ENCODE measurements at places on chromosomes 2 and 18.

- DNase-seq, result no peak
These were observed 155.5 kb upstream of the CAVIN2 start for GRCh38 chr2:192002418-192002817.

DNA sequence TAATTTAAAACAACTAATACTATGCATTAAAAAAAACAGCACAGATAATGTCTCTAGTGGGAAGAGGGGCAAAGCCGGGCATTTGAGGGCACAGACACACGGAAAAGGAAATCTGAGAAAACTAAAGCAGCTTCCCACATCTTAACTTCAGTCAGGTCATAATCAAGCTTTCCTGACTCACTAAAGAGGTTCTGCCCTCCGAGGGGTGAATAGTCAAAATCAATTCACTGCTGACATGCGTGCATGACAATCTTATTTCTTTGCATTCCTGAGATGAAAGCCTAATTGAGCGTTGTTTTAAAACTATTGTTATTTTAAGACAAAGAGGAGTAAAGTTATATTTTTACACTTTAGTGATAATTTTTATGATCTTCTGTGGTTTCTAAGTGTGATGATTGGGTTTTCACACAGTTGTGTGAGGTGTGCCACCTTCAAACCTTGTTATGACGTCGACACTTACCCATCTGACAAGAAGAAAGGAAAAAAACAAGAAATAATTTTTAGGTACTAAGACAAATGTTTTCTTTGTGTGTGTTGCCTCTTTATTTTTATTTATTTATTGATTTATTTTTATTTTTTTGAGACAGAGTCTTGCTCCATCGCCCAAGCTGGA lies 90.9 kb downstream of the GATA6 start:
- no peak for DNase-seq

GRCh38 chr2:62505109-62505749 lies 766 bp downstream of the TMEM17 start:
- DNase-seq, result no peak

- no peak for DNase-seq
These were observed 236.0 kb downstream of the DOK6 start for GRCh38 chr18:69636529-69637301.

GRCh38 chr2:111975053-111975552 lies 76.7 kb downstream of the MERTK start:
- DNase-seq, result no peak

GRCh38 chr2:3044587-3045317 lies 332.9 kb downstream of the EIPR1 start:
- no peak for DNase-seq

- DNase-seq, result no peak
These were observed 159.4 kb downstream of the MYO1B start for GRCh38 chr2:191404568-191404991.

DNA sequence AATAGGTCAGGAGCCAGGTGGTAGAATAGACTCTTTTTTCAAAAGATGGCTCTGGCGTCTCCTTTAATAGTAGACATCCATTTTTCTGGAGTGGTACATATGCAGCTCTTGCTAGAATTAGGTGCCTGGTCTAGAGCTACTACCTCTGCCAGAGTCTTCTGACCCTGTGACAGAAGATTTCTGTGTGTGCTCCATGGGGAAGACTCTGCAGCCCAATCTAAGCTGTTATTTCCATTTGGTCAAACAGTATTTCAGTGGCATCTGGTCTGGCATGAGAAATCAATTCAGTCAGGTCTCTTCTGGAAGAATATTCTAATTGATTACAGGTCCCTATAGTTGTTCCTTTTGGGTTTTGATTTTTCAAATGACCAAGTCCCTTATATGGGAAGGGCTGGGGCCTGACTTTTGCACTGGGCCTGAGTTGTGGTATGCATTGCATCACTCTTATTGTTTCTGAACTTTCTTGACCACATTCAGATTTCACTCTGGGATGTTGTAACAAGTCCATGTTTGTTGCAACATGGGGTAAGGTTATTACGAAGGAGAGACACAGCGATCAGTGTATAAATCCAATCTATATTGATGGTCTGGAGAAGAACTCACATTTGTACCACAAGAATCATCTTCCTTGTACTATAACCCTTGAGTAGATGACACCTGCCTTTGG lies 12.1 kb downstream of the MXD1 start:
- DNase-seq, result no peak

DNA sequence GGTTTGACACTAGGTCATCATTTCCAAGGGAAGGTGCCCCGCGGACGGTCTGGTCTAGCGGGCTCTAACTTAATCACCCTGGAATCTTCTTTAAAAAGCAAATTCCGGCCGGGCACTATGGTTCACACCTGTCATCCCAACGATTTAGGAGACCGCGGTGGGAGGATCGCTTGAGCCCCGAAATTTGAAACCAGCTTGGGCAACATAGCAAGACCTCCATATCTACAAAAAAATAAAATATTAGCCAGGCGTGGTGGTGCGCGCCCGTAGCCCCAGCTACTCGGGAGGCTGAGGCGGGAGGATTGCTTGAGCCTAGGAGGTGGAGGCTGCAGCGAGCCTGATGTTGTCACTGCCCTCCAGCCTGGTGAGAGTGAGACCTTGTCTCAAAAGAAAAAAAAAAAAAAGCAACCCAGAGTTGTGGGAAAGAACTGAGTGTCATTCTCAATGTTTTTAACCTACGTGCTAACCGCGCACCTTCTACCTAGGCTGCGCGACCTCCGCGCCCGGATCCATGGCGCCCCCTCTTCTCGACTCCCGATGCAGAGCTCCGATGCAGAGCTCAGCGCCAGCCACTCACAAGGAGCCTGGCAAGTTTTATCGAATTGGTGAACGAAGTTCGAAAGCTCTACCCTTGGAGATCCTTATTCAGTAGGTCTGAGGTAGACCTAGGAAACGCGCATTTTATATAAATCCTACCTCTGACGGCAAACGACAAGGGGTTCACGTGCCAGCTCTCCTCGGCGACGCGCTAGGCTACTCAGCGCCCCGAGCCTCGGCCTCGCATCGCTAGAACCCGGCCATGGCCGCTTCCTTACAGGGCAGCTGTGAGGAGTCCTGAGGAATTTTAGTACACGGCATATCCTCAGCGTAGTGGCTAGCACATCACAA lies 888 bp upstream of the TWSG1 start:
- DNase-seq, result no peak

- DNase-seq, result no peak
These were observed 35.7 kb downstream of the STK39 start for GRCh38 chr2:168211664-168212163.

GRCh38 chr2:2825516-2826208 lies 494.6 kb upstream of the MYT1L start:
- DNase-seq, result no peak

DNA sequence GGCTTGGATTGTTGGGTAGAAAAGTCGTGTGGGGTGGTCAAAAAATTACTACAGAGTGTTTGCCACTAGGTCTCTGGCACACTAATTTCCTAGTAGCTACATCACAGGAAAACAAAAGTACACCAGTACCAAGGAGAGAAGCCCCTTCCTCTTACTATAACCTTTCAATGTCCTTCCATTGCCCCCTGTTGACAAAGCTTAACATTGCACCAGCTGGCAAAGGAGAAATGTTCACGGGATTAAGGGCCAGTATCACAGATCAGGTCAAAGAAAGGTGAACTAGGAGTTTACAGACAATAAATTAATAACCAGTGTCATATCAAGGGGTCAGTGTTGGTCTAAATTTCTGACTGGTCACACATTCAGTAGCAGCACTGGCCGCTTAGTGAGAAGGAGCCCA lies 1139.6 kb upstream of the FAM98A start:
- DNase-seq, result no peak

DNA sequence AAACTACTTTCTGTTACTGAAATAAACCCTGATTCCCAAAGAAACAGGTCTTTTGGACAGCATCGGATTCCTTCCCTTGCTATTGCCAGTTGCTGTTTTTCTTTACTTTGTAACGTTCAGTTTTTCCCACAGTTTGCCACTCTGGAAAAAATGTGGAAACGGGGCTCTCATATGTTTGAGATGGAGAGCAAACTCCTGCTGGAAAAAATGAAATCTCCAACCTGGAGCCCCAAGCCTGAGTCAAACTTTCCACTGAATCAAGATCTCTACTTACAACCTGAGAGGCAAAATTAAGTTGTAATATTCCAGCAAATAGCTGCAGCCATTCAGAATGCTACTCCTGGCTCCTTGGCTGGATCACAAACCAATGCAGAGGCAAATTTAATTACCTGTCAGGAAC lies 270.7 kb downstream of the SRBD1 start:
- no peak for DNase-seq

GRCh38 chr2:49770919-49771318 lies 616.6 kb upstream of the FSHR start:
- DNase-seq, result no peak

GRCh38 chr2:39511605-39512433 lies 74.7 kb upstream of the MAP4K3 start:
- no peak for DNase-seq

DNA sequence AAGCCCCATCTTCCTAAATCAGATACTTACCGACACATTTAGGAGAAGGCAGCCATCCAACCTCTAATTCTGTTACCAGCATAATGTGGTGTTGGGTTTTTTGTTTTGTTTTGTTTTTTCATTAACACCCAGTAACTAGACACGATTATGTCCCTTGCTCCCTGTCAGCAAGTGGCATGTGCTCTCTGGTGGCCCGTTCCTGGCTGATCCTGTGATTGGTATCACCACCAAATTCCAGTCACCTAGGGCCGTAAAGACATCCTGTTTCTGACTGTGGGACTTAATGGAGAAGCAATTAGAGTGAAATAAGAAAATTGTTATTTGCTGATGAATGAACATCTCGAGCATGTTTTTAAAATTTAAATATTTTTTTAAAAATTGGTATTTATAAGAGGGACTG lies 5.9 kb upstream of the DLX1 start:
- DNase-seq, result no peak

DNA sequence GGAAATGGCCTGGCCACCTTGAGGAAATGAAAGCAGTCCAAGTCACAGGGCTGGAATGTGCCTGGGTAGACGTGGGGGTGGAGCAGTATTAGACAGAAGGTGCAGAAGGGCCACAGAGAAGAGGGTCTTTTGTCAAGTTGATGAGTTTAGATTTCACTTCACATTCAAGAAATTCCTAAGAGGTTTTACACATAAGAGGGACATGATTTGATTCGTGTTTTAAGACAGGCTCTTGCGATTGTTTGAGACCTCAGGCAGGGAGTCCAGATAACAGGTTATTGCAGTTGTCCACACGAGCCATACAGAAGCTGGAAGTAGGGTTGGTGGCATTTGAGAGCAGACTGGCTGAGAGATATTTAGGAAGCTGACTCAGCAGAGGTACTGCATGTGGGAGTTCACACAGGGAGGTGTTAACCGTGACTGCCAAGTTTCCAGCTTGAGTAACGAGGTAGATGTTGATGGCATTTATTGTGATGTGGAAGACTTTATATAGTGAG lies 64.6 kb downstream of the NEB start:
- DNase-seq, result no peak

GRCh38 chr2:150296770-150297546 lies 190.5 kb downstream of the RND3 start:
- no peak for DNase-seq

- no peak for DNase-seq
These were observed 4.8 kb downstream of the ITGA4 start for GRCh38 chr2:181462033-181462432.

GRCh38 chr18:33146014-33146413 lies 294.5 kb downstream of the CCDC178 start:
- DNase-seq, result no peak

- DNase-seq, result no peak
These were observed 39.1 kb downstream of the PPIG start for GRCh38 chr2:169623235-169623634.

GRCh38 chr2:102792568-102793208 lies 30.9 kb downstream of the TMEM182 start:
- no peak for DNase-seq

- DNase-seq, result no peak
These were observed 8.3 kb downstream of the OSR1 start for GRCh38 chr2:19349911-19350677.

DNA sequence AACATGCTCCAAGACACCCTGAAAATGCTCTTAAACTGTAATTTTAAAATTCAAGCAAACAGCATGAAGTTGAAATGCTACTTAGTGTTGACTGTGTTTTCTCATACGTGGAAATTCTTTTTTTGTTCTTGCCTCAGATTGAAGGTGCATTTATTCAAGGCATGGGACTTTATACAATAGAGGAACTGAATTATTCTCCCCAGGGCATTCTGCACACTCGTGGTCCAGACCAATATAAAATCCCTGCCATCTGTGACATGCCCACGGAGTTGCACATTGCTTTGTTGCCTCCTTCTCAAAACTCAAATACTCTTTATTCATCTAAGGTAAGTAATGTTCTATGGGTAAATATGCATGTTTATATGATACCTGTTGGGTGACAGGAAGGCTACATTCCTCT lies 82.7 kb downstream of the AOX1 start:
- DNase-seq, result no peak

DNA sequence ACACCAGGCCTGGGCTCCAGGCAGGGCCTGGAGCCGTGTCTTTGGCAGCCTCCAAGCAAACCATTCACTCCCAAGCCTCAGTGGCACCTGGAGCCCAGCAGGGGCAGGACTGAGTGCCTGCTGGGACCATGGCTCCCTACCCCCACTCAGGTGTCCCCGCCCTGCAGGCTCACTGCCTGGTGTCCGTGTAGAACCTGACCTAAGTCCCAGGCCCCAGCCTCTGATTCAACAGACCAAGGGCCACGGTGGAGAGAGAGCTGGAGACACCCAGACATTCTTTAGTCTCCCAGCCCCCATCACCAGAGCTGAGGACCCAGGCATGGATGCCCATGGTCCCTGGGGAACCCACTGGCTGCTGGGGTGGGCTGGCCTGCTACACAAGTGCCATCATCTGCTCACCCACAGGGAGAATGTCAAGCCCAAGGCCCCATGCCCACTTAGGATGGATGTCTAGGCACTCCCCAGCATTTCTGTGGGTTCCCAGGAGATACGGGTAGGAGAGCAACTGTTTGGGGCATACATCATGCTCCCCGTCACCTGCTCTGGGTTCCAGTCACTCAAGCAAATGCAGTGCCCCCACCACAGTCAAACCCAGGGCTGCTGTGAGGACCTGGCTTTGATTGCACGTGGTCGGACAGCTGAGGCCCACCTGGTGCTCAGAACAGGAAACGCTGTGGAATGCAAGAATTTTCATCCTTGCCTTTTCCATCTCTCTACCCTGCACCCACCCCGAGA lies 42.9 kb upstream of the ATG16L1 start:
- DNase-seq, result no peak

DNA sequence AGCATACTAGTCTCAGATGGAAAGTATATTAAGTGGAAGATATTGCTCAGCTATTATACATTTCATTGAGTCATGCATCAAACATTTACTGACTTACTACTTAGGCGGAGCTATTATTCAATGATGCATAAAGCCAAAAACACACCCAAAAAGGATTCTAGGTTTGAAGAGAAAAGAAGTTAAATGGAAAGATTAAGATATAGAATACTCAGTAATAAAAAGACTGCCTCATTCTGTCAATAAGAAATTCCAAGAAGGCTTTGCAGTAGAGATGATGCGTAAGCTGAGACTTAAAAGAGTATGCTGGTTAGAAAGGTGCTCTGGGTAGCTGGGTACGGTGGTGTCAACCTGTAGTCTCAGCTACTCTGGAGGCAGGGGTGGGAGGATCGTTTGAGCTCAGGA lies 27.6 kb downstream of the STK17B start:
- DNase-seq, result no peak

GRCh38 chr2:10007435-10007834 lies 35.9 kb upstream of the KLF11 start:
- DNase-seq, result no peak

- DNase-seq, result no peak
These were observed 194.8 kb downstream of the ANAPC1 start for GRCh38 chr2:111689174-111689573.

GRCh38 chr18:58557008-58557435 lies 71.9 kb downstream of the ALPK2 start:
- no peak for DNase-seq

- no peak for DNase-seq
These were observed 85.4 kb upstream of the ZEB2 start for GRCh38 chr2:144605231-144605840.
